ENCODE measurements at places on chromosomes 3 and 15.
A peak's percentile ranks its signal among the peaks of the same experiment; 100 is the strongest.

- no peak for DNase-seq
Measured at GRCh38 chr3:49173116-49173791, 1.9 kb downstream of the KLHDC8B start.

DNA sequence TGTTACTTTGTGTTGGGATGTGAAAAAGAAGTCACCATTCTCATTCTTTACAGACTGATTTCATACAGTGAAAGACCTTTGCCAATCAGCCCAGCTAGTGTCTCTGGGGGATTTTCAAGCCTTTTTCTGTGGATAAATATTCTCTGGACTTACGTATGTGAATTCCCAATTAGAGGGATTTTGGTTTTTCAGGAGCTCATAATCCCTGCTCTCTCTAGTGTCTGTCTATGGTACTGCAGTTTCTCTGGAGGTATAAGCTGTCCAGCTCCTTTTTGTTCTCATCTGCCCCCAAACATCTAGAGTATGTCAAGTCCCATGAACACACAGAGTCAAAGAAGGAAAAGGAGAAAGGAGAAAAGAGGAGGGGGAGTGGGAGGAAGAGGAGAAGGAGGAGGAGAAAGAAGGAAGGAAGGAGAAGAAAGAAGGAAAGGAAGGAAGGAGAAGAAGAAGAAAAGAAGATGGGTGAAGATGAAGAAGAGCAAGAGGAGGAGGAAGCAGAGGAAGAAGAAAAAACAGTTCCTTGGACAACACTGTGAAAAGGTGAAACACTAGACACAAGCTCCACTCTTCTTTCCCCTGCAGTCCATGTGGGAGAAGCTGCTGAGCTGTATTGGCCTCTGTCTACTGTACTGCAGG is 218.6 kb downstream of the GREM1 start:
- DNase-seq: peak; percentile 15

DNA sequence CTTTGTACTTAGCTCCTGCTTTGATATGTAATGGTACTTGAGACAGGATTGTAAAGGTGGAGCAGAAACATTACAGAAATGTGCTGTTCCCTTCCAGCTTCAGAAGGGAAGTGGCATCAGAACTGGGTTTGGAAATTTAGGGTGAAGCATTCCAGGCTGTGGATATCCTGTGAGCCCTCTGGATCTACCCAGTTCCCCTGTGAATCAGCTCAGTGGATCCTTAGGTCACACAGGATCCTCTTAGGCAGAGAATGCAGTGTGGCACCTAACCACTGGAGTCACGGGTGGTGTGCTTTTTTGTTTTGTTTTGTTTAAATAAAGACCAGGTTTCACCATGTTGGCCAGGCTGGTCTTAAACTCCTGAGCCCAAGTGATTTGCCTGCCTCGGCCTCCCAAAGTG is 66.0 kb downstream of the TRIM71 start:
- DNase-seq: no peak

DNA sequence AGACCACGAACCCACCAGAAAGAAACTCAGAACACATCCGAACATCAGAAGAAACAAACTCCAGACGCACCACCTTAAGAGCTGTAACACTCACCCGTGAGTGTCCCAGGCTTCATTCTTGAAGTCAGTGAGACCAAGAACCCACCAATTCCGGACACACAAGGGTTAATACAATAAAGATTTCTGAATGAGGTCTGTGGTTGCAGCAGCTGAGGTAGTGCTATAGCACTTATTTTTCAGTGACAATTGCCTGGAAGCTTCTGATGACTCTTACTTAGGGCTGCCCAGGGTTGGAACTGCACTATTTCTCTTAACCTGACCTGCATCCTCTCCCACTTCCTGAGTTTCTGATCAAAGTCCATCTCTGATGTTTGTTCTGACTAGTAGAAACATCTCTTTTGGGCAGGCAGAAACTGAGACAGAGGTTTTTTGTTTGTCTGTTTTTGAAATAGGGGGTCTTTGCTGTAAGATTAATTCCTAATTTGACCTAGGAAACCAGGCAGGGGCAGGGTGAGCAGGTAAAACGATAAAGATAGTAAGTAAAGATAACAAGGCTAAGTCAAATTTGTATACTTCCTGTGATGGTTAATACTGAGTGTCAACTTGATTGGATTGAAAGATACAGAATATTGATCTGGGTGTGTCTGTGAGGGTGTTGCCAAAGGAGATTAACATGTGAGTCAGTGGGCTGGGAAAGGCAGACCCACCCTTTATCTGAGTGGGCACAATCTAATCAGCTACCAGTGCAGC is 169.1 kb downstream of the GAP43 start:
- no peak for DNase-seq

GRCh38 chr3:113532698-113533533 is 561 bp downstream of the SIDT1 start:
- no peak for DNase-seq

Data from astrocyte of the cerebellum (primary cell).